ENCODE measurements at places on chromosomes 6 and 20.

DNA sequence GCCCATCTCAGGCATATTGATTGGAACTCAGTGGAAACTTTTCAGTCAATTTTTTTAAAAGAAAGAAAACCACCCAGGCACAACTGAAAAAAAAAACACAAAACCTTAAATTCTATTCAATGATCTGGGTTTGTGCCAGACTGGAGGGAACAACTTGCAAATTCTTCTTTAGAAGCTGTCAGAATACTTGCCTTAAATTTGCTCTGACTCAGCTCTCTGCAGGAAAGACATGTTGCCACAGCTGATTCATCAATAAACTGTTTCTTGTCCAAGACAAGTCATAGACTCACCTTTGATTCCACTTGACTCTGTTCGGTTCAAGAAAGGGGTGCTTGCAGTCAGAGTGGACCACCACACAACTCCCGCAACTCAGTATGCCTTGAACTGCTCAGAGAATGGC lies 117.8 kb upstream of the F13A1 start:
- DNase-seq: no peak

- DNase-seq: no peak
Measured at GRCh38 chr6:26445934-26446667, 5.8 kb downstream of the BTN3A3 start.

GRCh38 chr6:132131758-132132157 lies 180.6 kb upstream of the CCN2 start:
- no peak for DNase-seq

DNA sequence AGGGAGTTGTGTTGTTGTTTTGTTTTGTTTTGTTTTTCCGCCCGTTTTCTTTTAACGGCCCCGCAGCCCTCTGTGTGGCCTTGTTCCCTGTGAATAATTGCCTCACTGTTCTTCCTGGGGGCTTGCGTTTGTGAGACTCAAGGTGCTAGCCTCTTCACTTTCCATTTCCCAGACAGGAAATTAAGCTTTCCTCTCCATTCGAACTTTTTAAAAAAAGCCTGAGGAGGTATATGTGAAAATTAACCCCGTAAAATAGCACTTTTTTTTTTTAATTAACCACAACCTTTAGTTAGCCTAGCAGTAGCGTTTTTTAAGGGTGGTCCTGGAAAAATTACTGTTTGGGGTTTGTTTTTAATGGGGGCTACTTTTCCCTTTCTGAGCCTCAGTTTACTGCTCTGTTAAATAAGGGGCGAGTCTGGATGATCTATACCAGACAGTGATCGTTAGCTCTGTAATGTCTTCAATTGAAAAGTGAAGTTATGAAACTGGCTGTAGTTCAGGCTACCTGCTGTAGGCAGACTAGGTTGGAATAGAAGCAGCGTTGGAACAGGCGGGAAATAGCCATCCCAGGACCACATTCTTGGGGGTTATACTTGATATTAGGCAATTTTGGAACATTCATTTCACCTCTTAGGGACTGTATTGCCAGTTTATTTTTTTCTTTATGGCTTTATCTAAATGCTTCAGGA lies 1.7 kb downstream of the STX16 start:
- no peak for DNase-seq

- no peak for DNase-seq
Measured at GRCh38 chr20:23340524-23340923, 10.1 kb upstream of the NXT1 start.

DNA sequence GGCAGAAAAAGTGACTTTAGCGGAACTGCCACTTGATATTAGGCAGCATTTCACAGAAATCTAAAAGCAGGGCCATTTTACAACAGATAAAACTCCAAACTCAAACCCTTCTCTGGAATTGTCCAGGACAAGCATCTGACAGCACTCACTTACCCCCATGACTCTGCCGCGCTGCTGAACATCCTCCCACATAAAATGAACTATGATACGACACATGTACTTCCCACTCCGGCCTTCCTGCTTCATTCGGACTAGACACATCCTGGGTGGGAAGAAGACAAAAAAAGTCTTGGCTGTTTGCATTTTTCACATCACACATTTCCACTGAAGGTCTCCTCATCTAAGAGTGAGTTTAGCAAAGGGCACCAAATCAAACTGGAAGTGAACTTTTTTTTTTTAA lies 54.8 kb upstream of the FAM83C start:
- DNase-seq: no peak

DNA sequence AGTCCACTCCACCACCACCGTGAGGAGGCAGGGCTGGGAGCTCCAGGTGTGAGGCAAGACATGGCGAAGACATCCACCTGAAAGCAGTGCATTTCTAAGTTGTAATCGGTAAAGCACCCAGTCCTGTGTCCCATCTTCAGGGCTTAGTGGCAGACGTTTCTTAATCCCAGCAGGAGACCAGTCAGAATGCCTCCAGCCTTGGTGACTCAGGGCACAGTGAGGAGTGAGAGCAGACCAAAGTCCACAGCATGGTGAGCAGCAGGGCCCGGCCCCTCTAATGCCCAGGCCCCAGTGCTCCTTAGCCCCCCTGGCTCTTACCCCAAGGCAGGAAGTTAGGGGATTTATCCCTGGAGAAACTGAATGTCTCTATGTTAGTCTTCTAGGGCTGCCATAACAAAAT lies 183.9 kb downstream of the SYNDIG1 start:
- no peak for DNase-seq

- DNase-seq: no peak
Measured at GRCh38 chr6:145886228-145886956, 71.8 kb upstream of the FBXO30 start.

DNA sequence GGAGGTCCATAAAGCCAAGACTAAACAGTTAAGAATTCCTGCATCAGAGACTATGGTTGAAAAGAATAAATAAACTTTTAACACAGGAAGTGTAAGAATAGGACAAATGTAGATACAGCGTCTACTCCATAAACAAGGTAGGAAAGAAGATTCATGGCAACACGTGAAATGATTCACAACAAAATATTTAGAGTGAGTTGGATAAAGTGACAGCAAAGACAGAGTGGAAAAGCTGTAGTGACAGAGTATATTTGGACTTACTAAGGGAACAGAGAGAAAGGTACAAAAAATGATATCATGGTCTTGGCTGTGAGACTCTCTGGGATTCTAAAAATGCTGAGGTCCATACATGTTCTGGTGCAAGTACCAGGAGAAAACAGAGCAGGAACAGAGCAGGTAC lies 21.9 kb upstream of the KIAA0408 start:
- DNase-seq: no peak

- DNase-seq: no peak
Measured at GRCh38 chr20:50645253-50646068, 45.9 kb downstream of the RIPOR3 start.

- DNase-seq: no peak
Measured at GRCh38 chr6:19999319-20000191, 162.4 kb downstream of the ID4 start.

- no peak for DNase-seq
Measured at GRCh38 chr6:5850848-5851255, 155.9 kb downstream of the NRN1 start.

GRCh38 chr20:60559462-60559861 lies 601.2 kb downstream of the CDH26 start:
- no peak for DNase-seq

- no peak for DNase-seq
Measured at GRCh38 chr20:38751360-38751976, 3.2 kb downstream of the ACTR5 start.

DNA sequence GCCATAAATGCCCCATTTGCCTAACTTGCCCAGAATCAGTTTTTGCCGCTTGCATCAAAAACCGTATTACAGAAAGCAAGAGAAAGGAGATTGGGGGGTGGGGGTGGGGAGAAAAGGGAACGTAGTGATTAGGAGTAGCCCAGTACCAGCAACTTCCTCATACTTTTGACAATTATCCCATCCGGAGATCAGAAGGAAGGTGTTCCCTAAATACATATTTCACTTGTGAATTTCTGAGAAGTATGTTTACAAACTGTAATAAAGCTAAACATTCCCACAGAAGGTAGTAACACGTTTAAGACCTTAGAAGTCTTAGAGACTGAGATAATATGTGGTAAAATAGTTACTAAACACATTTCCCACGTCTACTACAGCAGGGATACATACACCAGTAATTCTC lies 14.5 kb downstream of the PREP start:
- no peak for DNase-seq

DNA sequence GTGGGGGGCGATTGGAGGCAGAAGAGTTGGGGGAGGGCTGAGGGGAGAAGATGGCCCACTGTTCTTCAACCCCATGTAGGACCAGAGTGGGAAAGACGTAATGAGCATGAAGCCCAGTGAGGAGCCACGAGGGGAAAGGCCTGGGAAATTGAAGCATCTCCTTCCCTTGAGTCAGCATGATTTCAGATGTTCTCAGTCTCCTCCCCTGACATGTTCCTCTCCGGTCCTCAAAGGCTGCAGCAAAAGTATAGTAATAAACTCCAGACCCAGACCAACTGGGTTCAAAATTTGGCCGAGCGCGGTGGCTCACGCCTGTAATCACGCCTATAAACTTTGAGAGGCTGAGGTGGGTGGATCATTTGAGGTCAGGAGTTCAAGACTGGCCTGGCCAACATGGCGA lies 1.9 kb upstream of the NFKBIE start:
- no peak for DNase-seq

DNA sequence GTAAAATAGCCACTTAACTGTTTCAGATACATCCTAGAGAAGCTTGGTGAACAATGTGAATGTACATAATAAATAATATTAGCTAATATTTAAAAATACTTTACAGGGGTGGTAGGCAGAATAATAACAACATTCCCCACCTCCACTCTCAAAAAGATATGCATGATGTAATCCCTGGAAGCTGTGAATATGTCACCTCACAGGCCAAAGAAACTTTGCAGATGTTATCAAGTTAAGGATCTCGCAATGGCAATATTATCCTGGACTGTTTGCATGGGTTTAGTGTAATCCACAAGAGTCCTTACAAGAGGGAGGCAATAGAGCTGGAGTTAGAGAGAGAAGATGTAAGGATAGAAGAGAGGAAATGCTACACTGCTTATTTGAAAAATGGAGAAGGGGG lies 7.0 kb upstream of the PTPRK start:
- no peak for DNase-seq

DNA sequence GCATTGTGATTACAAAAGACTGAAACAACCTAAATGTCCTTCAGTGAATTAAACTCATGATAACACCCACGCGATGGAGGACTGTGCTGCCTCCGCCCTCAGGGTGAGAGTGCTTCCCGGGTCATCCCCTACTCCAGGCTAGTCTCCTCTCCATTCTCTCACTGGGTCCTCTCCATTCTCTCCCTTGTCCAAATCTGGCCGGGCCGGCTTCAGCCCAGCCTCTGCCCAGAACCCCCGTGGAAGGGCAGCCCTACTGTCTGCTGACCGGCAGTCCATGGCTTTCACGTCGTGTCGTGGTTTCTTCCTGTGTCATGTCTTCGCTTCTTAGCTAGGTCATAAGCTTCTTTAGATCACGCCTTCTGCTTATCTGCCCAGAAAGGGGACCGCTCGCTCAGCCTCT lies 74.8 kb downstream of the CDC5L start:
- DNase-seq: no peak

- no peak for DNase-seq
Measured at GRCh38 chr20:2004171-2004570, 10.3 kb upstream of the PDYN start.

DNA sequence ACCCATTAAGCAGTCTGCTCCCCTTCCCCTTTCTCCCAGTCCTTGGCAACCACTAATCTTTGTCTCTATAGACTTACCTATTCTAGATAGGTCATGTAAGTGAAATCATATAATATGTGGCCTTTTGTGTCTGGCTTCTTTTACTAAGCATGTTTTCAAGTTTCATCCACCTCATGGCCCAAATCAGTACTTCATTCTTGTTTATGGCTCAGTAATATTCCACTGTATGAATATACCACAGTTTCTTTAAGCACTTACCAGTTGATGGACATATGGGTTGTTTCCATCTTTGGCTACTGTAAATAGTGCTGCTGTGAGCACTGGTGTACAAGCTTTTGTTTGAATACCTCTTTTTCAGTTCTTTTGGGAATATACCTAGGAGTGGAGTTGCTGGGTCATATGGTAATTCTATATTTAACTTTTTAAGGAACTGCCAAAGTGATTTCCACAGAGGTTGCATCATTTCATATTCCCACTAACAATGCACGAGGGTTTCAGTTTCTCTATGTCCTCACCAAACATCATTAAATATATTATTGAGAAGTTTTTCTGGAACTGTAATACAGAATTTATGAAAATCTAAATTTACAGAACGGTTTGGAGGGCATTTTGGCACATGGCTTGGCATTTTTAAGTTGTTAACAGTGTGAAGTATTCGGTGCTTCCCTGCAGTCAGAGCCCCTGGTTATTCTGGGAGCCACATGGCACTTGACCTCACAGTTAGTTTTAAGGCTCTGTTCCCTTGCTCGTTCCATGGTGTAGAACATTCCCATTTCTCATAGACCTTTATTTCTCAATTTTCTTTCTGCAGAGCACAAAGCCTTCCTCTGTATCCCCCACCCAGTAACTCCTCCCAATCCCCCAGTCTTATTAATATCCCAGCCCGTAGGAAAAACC lies 27.0 kb upstream of the DTNBP1 start:
- DNase-seq: no peak

- DNase-seq: no peak
Measured at GRCh38 chr6:14925699-14926026, 320.2 kb upstream of the JARID2 start.

- DNase-seq: peak; percentile 53
Measured at GRCh38 chr6:2749969-2750600, 637 bp downstream of the MYLK4 start.

All from stimulated activated CD8-positive, alpha-beta memory T cell treated with anti-CD3 and anti-CD28 coated beads, Interleukin-2, amount 100 ng/mL, for 1 hour (primary cell).